ENCODE measurements at places on chromosomes 13 and 19.

GRCh38 chr13:112871742-112872141, 97.3 kb upstream of the MCF2L start:
- no peak for DNase-seq

DNA sequence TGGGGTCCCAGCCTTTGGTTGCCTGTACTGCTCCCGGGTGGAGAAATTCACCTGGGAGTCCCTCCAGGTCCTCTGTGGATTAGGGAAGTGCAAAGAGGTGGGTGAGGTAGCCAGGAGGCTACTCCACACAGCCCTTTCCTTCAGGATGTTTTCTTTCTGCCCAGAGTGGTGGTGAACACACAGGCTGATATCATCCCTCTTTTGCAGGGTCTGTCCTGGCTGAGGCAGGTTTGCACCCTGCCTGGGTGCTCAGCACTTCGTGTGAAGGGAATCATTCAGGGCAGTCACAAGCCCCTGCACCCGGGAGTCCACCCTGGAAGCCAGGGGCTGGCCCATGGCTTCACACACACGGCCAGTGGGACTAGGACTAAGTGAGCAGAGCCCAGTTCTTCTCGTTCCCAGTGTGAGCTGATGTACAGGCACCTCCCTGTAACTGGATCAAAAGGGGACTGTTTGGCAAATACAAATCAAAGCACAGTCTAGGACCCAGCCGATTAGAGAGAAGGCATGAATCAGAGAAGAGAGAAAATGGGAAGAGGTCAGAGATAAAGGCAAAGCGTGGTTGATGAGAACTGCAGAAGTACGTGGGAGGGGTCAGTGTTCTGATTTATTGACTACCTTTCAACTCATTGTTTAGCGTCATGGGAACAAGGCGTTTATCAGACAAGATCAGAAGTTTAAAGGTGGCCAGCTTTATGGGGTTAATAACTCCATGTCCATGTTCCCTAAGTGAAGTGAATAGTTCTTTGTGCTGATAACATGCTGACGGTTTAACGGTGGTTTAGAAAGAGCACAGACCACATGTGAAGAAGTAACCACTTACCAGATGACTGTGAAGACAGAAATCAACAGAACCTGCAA, 30.4 kb upstream of the SPATA13 start:
- no peak for DNase-seq

DNA sequence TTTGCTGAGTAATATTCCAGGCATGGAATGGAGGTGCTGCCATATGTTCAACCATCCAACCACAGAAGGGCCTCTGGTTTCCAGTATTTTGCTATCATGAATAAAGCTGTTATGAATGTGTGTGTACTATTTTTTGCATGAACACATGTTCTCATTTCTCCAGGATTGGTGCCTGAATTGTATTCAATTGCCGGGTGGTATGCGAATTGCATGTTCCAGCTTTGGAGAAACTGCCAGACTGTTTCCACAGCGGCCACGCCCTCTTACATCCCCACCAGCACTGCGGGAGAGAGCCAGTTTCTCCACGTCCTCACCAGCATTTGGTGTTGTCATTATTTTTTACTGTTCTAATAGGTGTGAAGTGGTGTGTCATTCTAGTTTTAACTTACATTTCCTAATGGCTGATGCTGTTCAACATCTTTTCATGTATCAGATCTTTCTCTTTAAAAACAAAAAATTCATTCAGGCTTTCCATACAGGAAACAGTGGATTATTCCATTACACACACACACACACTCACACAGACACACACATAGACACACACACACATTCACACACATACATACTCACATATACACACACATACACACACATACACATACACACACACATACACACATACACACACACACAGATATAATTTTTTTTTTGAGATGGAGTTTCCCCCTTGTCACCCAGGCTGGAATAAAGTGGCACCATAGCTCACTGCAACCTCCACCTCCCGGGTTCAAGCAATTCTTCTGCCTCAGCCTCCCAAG, 154.1 kb downstream of the PTPRS start:
- no peak for DNase-seq

- DNase-seq: no peak
Measured at GRCh38 chr19:31574251-31574973, 225.2 kb upstream of the TSHZ3 start.

All from stimulated activated CD8-positive, alpha-beta memory T cell treated with anti-CD3 and anti-CD28 coated beads, Interleukin-2, amount 100 ng/mL, for 48 hours (primary cell).